Upper lobe of left lung (tissue), 6 donors: ENCODE measurements at places on chromosomes 7 and 10.

- DNase-seq, result no peak
Observed at GRCh38 chr7:107643407-107643806, 17.2 kb upstream of the SLC26A4 start.

DNA sequence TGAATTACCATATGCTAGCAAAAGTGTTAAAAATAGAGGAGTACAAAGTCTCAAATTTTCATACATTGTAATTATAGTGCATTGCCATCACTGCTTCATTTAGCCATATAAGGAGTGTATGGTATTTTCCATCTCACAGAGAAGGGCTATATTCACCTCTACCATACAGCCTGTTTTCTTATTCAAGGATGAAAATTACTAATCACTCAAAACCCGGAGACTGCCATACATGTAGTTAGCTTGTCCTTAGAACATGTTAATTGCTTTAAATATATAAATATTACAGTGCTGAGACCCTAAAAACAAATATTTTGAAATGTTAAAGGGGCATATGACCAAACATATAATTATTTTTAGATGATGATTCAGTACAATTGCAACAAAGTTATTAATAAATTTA lies 49.4 kb downstream of the CPEB3 start:
- DNase-seq, result no peak

- DNase-seq, result peak; percentile 90
Observed at GRCh38 chr10:110530131-110530831, 32.6 kb downstream of the DUSP5 start.

- DNase-seq, result no peak
Observed at GRCh38 chr7:127107601-127108007, 145.1 kb downstream of the GRM8 start.

- no peak for DNase-seq
Observed at GRCh38 chr10:9024210-9024609, 969.7 kb downstream of the GATA3 start.
